ENCODE measurements at places on chromosomes 3 and 15.

- no peak for DNase-seq
Measured at GRCh38 chr3:145286937-145287336, 874.0 kb downstream of the PLOD2 start.

- DNase-seq: no peak
Measured at GRCh38 chr3:62201438-62202035, 171.8 kb downstream of the FEZF2 start.

DNA sequence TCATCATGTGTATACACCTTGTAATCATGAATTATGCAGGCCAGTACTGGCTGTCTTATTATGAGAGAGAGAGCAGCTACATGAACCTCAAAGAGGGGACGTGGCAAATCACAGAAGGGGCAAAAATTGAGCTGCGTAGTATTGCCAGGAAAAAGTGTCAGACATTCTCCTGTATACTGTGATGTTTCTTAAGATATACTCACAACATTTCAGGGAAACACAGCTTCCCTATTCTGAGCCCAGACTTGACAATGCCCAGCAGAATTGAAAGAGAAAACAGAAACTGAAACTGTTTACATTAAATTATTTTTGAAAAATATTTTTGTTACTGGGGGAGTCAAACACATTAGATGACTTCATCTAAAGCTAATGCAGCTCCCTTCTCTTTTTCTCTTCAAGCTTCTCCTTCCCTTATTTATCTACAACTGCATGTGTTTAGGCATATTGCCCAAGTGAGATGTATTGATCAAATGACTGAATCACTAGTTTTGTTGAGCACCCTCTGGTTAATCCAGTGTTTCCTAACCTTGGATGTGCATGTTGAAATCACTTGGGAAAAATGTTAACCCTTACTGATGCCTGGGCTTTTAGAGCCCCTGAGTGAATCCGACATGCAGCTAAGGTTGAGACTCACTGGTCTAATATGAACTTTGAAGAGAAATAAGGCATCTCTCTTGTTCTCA is 39.5 kb downstream of the CADPS start:
- DNase-seq: no peak

DNA sequence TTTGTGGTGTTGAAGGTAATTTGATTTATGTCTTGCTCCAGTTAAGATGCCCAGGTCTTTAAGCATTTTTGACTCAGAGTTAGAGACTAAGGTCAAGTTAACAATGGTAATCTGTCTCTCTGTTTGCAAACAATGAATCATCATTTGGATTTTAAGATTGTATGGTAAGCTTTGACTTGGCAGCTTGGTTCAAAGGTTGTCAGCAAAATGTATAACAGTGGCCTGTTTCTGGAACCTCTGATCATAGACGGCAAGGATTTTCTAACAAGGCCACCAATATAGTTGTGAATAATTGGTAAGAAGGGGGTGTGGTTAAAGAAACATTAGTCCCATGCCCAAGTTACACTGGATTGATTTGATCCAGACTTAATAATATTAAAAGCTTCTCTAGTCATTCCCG is 775.2 kb upstream of the GOLIM4 start:
- no peak for DNase-seq

- DNase-seq: no peak
Measured at GRCh38 chr3:12601072-12601471, 44.2 kb downstream of the MKRN2 start.

- no peak for DNase-seq
Measured at GRCh38 chr15:58486564-58486963, 54.8 kb downstream of the LIPC start.

DNA sequence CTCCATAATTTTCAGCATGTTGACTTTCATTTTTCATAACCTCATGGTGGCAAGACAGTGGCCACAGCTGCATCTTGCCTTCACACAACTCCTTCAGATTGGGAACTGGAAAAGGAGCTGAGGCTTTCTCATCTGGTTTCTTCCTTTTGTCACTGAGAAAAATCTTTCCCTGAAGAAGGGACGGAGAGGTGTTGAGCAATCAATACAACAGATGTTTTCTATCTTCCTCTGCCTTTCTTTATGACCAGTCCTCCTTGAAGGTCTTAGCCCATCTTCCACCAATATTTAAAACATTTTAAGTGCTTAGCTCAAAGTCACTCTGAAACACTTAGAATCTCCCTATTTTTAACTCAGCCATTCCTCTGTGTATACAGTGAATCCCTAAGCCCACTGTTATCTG is 11.9 kb downstream of the ZNF660 start:
- no peak for DNase-seq

DNA sequence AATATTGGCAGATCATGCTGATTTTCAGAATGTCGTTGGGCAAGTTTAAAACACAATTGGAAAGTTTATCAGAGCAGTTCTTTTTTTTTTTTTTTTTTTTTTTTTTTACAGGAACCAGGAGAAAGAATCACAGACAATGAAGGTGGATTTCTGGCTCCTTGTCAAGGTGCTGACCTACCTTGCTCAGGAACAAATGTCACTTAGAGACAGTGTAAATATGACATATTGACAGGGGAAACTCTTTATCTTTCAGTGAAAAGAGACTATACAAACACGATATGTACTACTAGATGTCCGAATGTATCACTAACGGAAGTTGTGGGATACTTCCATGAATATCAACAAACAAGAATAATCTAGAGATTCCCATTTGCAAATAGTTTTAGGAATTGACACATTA is 237.3 kb downstream of the FMN1 start:
- no peak for DNase-seq

GRCh38 chr3:102441832-102442231 is 7.0 kb downstream of the ZPLD1 start:
- DNase-seq: no peak

GRCh38 chr3:150410311-150411105 is 2.4 kb downstream of the TSC22D2 start:
- peak; percentile 26 for DNase-seq

DNA sequence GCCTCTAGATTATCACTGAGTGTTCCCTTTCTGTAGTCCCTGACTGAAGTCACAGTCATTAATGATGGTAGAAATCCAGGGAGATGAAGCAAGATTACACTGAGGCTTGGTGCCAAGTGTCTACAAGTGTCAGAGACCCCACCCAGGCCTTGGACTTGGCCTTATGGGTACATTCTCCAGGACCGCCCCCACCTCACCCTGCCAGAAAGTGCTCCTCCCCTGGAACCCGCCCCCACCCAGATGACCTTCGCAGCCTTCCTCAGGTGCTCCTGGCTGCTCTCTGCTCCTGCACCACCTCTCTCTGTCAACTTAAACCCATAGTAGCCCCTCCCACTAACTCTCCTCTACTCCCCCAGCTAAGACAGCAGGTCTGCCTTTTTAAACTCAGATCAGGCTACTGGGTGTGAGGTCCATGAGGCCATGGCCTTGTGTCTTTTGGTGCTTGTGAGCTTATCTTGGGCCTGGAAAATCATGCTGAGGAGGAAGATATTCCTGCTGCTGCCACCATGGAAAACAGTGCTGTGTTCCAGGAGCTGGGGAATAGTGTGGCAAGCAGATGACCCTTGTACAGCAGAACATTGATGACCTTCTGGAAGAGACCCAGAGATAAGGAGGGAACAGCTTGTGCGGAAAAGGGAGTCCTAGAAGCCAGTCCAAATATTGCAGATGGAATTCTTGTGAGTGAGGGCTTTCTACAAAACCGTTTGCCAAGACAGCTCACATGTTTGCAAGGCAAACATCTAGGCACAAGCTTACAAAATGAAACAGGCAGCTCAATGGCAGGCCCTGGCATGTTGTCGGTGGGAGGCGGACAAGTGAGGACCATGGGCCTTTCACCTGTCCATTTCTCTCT is 40.3 kb upstream of the NDUFB4 start:
- DNase-seq: no peak

- no peak for DNase-seq
Measured at GRCh38 chr3:152621006-152621868, 213.7 kb upstream of the P2RY1 start.

DNA sequence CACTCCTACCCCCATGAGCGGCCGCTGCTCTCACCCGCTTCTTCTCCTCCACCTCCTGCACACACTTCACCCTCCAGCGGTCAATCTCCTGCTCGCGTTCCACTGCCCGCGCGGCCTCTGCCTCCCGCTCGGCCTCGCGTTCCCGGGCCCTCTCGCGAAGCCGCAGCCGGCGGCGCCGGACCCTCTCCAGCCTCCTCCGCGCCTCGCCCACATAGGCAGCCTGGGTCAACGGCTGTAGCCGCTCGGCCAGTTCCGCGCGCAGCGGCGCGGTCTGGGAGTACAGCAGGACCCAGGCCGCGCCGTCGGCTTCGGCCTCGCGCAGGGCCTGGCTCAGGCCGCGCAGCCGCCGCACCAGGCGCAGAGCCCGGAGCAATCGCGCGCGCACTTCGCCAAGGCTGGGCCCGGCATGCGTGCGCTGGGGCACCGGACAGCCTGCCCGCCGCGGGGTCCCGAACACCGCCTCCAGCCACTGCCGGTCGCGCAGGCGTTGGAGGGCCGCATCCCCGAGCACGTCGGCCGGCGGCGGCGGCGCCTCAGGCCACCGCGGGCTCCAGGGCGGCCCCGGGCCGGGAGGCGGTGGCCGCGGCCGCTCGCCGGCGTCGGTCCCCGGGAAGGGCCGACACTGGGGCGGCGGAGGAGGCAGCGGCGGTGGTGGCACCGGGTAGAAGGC is 595 bp downstream of the PDCD7 start:
- no peak for DNase-seq

DNA sequence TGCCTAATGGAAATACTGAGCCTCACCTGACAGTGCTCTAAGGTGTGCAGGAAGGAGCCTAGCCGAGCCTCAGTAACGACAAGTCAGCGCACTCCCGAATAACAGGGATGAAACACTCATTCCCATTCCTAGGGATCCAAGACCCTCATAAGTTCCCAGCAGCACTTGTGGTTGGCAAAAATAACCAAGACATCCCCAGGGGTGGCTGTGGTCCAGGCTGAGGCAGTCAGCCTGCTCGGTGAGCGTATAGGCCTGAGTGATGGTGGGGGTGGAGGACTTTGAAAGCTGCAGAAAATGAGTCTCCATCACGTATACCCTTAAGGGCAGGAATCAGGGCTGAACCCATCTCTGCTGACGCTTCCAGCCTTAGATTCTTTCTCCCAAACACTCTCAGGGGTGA is 120.1 kb downstream of the SMAD6 start:
- no peak for DNase-seq

GRCh38 chr3:25663347-25663868 is 1.3 kb downstream of the TOP2B start:
- no peak for DNase-seq

GRCh38 chr3:191775451-191776233 is 314.7 kb downstream of the PYDC2 start:
- DNase-seq: no peak

- DNase-seq: peak; percentile 79
Measured at GRCh38 chr3:124202754-124203153, 210.8 kb upstream of the ROPN1 start.

DNA sequence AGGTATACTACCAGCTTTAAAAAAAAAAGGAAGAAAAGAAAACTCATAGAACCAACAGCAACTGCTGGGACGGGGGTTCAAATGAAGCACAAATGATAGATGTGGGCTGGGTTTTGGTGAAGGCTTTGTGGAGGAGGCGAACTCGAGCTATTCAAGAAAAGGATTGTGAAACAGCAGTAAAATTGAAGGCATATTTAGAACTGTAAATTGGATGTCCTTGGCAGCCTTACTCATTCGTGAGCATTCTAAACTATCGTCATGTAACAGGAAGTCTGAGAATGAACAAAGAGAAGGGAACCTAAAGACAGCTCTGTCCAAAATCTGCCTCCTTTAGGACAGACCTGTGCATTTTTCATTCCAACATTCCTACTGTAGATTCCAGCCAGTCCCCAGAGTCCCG is 97.8 kb downstream of the LARS2 start:
- DNase-seq: no peak

DNA sequence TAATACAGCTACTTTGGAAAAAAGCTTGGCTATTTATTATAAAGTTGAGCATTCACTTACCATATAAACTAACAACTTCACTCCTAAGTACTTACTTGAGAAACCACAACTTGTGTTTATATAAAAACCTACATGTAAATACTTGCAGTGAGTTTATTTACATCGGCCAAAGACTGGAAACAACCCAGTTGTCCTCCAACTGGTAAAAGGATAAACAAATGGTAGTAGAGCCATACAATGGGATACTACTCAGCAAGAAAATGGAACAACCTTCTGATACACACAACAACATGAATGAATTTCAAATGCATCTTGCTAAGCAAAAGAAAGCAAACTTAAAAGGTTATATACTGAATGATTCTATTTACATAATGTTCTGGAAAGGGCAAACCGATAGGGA is 63.7 kb downstream of the SLC7A14 start:
- no peak for DNase-seq

GRCh38 chr15:69089258-69089657 is 71.2 kb upstream of the GLCE start:
- DNase-seq: no peak

DNA sequence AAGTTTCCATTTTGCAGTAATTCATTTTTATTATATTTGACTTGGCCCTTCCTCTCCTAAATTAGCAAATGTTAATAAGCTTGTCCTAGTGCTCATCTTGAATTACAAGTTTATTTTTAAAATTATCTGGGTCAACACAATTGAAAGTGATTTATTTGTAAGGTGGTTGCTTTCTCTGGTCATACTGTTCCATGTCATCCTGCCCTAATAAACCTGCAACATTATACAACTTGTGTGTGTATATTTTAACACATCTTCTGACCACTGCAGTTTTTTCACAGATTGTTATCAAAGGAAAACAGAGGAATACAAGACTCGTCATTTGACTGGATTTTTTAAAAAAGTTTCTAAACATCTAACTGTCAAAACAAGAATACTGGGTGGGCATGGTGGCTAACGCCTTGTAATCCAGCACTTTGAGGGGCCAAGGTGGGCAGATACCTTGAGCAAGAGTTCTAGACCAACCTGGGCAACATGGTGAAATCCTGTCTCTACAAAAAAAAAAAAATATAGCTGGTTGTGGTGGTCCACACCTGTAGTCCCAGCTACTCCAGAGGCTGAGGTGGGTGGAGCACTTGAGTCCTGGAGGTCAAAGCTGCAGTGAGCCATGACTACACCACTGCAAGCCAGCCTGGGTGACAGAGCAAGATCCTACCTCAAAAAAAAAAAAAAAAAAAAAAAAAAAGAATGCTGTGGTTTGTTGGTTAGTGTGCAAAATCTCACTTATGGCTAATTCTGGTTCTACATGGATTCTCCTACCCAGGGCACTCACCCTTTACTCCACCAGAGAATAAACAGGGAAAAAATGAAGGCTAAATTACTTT is 5.0 kb upstream of the LRRFIP2 start:
- no peak for DNase-seq

- DNase-seq: no peak
Measured at GRCh38 chr15:96716075-96716474, 385.6 kb downstream of the NR2F2 start.

GRCh38 chr15:76903251-76903681 is 1.9 kb downstream of the SCAPER start:
- no peak for DNase-seq

DNA sequence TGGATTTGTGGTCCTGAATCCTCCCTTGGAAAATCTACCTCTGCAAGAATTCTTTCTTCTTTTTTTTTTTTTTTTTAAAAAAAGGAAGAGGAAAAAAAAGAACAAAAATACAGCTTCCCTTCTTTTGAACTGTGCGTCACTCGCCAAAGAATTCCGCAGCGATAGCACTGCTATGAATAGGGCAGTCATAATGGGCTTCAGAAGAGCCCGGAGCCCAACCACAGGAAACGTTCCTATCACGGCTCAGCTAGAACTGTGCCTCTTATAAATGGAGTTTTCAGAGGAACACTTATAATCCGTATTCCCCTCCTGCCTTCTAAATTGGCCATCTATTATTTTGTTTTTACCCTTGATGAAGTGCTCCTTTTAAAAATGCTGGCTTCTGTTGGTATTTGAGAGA is 227.7 kb downstream of the ADAMTS17 start:
- peak; percentile 76 for DNase-seq

- DNase-seq: no peak
Measured at GRCh38 chr3:110680450-110680849, 391.2 kb upstream of the NECTIN3 start.
